ENCODE measurements at places on chromosomes 5 and 9. TPM values are rescaled to one million over a fixed set of nuclear protein-coding genes. Genes with fewer than 3 reads are reported as not detected.

Gene TIMD4
- not detected for total RNA-seq

Gene FOXD4L6
- total RNA-seq: not detected

Gene TRPM3
- 0.51 TPM for total RNA-seq

Gene GKAP1
- total RNA-seq: 17.2 TPM

- DNase-seq: no peak
These were observed 24.0 kb downstream of the TMEM161B start for GRCh38 chr5:88244686-88245085.

DNA sequence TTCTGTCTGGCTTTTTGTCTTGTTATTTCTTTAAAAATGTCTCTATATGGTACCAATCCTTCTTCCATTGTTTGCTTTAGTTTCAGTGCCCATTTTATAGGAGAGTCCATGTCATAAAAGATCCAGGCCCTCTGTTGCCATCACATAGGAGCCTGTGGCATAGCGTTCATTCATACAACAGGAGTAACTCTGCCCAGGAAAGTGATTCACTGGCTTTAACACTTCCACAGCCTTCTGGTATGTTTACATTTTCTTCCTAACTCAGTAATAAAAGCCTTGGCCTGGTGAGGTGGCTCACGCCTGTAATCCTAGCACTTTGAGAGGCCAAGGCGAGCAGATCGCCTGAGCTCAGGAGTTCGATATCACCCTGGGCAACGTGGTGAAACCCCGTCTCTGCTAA, 519.3 kb upstream of the PTGER4 start:
- DNase-seq: no peak

GRCh38 chr9:19700699-19701098, 88.1 kb downstream of the SLC24A2 start:
- DNase-seq: no peak

GRCh38 chr9:90778746-90779145, 22.9 kb upstream of the SYK start:
- DNase-seq: no peak

DNA sequence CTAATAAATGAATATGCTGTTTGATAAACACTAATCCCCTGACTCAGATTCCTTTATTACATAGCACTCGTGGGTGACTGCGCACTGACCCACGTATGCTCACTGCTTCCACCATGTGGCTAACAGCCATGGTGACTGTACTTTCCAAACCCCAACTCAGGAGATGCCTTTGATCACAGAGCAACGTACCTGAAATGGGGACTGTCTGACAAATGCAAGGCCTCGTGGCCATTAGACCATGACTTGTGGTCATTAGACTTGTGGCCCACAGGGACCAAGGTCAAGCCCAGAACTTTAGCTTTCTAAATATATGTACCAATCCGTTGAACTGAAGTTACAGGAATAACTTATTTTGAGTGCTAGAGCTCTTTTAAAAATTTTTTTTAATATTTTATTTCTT, 46.6 kb downstream of the CYFIP2 start:
- no peak for DNase-seq

GRCh38 chr5:179170606-179171005, 110.4 kb downstream of the ZNF354C start:
- no peak for DNase-seq

DNA sequence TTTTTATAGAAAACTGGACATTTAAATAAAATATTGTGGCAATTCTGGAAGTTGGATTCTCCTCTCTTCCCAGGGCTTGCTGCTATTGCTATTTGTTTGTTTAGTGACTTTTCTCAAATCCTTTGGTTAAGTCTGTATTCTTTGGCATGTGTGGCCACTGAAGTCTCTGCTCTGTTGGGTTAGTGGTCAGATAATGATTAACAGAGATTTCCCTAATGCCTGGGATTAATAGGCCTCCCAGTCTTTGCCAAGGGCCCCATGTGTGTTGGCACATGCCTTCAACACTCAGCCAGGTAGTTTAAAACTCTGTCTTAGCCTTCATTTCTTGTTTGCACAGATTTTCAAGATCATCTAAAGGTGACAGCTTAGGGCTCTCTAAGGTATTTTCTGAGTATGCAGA, 92.8 kb upstream of the EPB41L4A start:
- DNase-seq: no peak

- DNase-seq: no peak
These were observed 87.3 kb downstream of the PRDM6 start for GRCh38 chr5:123176224-123176937.

DNA sequence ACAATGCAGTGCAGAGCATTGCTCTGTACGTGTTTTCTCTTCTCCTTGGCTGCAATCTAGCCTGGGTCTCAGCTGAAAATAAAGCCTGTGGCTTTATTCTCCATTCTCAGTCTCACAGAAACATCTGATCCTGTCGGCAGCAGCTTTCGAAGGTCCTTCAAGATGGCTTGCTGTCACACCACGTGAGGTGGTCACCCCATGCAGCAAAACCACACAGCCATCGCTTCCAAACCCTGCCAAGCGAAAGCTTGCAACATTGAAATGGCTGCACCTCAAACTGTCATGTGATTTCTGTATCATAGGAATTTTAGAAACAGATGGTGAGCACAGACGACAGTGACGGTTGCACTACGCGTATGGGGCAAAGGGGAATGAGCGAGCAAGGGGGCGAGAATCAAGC, 98.5 kb upstream of the SMARCA2 start:
- no peak for DNase-seq

DNA sequence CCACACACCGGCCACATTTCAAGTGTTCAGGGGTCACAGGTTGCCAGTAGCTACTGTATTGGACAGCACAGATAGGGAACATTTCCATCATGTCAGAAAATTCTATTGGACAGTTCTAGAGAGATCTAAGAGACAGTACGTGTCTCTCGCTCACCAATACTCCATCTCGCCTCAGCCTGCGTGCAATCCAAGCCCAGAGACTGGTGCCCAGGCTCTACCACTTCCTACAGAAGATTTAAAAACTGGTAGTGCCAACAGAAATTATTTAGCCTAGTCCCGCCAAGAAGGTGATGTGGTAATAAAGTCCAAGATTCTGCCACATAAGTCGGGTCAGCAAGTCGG, 390 bp upstream of the SNX2 start:
- DNase-seq: no peak

DNA sequence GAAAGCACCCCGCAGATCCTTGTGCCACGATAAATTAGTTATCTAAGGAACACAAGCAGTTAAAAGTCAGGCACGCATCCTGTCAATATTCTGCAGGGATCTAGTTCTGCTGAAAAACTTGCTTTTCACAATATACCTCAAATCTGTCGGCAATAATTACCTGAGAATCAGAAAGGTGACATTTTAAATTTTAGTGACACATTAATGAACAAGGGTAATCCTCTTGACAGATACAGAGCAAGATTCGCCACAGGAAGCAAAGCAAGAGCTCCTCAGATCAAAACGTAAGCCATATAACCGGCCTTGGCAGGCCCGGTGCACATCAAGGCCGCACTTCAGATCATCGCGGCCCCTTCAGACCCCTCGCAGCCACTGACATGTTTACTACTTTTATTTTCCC, 185.7 kb downstream of the ATPSCKMT start:
- no peak for DNase-seq

- DNase-seq: peak; percentile 63
These were observed 81.5 kb downstream of the NRG2 start for GRCh38 chr5:139961435-139962157.
